ENCODE measurements at places on chromosomes 1 and 21. TPM values are rescaled to one million over a fixed set of nuclear protein-coding genes. Genes with fewer than 3 reads are reported as not detected.

GRCh38 chr1:79128722-79129121 lies 122.2 kb upstream of the ADGRL4 start:
- no peak for DNase-seq

- no peak for DNase-seq
Measured at GRCh38 chr1:8343464-8344001, 25.6 kb downstream of the SLC45A1 start.

DNA sequence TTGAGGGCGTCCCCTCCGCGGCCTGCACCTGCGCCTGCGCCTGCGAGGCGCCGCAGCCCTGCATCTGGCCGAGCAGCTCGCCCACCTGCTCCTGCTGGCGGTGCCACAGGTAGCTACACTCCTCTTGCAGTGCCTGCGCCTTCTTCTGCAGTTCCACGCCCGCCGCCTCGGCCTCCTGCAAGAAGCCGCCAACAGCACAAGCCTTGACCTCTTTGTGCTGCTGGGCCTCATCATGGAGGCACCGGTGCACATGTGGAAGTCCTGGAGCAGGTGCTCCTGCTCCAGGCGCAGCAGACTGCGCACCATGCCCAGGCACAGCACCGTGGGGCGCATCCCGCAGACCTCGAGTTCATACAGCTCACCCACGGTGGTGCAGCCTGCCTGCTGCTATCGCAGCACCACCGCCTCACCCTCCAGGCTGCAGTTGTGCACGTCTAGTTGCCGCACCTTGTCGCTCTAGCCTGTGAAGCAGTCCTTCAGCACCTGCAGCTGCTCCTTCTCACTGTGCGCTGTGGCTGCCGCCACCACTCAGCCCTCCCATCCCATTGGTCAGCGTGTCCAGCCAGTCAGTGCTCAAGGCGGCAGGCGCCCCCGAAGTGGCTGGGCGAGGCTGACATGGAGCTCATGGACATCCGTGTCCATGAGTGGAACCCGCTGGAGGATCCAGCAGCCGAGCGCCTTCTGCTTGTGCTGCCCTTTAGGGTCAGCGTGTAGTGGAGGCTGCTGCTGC lies 12.2 kb upstream of the CD2 start:
- no peak for DNase-seq

GRCh38 chr1:44053394-44053793 lies 22.1 kb upstream of the SLC6A9 start:
- DNase-seq: no peak

DNA sequence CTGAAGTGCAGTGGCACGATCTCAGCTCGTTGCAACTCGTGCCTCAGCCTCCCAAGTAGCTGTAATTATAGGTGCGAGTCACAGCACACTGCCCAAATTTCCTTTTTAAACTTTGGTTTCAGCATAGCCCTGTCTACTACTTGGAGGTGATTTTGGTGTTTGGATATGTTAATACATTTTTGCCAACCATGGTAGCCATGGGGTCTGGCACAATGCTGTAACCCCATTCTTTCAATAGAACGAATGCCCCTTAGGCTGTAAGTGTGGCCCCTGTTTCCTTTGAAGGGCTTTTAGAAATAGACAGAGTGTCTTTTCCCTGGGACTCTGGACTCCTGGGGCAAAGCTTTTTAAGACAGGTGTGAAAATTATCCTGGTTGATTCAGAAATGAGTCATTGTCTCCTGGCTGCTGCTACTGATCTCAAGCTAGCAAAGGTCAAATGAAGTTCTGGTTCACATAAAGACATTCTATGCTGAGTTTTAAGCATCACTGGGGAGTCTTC lies 141.1 kb upstream of the RUNX1 start:
- no peak for DNase-seq

- no peak for DNase-seq
Measured at GRCh38 chr1:223512057-223512456, 118.8 kb downstream of the CCDC185 start.

DNA sequence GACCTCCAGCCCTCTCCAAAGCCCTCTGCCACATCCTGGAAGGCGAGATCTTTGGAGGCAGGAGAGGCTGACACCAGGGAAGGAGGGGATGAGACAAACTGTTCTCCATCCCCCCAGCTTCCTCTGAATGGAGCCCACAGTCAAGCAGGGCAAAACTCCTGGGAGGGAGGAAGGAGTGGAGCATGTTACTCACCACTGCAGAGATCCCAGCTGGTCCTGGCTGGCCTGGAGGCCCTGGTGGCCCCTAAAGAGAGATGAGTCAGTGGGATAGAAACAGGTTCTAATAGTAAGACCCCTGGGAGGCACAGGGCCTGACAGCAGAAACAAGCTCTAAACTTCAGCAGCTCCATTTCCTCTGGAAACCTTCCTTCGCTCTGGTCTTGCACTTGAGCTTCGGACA lies 14.0 kb upstream of the PEF1 start:
- no peak for DNase-seq

The OR6K3 gene
- not detected for polyA plus RNA-seq

The HRNR gene
- polyA plus RNA-seq: 0.11 TPM

Data from left renal cortex interstitium (tissue), 4 donors.